ENCODE measurements at places on chromosomes 3 and 15.

DNA sequence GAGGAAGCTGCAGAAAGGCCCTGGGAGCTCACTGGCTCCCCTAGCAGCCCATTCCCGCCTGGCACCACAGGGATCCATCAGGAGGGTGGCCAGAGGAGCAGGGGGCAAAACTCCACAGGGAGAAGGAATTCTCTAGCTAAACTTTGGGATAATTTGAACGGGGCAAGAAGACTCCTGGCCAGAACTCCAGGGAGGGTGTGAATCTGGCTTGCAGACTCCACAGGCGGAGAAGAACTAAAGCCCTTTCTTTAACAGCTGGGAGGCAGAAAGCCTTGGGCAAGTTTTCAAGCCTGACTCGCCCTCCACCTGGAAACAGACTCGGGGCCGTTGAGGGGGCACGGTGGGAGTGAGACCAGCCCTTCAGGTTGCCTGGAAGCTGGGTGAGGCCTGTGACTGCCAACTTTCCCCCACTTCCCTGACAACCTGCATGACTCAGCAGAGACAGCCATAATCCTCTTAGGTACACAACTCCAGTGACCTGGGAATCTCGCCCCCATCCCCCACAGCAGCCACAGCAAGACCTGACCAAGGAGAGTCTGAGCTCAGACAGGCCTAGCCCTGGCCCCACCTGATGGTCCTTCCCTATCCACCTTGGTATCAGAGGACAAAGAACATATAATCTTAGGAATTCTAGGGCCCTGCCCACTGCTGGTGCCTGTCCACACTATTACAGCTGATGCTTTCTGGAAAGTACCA, 28.6 kb downstream of the SLC27A2 start:
- DNase-seq = no peak

DNA sequence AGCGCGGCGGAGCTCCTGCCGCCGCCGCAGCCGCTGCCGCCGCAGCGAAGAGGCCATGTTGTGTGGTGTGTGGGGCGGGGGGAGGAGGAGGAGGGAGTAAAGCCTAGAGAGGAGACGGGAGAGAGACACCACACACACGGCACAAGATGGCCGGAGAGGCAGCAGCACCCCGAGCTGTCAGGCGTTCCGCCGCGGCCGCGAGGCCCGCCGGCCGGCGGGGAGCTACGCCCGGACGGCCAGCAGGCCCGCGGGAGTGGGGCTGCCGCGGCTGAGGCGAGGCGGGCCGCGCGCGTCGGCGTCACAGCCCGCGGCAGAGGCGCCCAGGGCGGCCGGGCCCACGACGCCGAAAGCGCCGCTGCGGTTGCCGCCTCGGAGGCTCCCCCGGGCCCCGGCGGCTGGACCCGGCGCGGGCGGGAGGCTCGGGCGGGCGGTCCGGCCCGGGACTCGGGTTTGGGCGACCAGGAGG, 17.4 kb upstream of the CHD2 start:
- no peak for DNase-seq

DNA sequence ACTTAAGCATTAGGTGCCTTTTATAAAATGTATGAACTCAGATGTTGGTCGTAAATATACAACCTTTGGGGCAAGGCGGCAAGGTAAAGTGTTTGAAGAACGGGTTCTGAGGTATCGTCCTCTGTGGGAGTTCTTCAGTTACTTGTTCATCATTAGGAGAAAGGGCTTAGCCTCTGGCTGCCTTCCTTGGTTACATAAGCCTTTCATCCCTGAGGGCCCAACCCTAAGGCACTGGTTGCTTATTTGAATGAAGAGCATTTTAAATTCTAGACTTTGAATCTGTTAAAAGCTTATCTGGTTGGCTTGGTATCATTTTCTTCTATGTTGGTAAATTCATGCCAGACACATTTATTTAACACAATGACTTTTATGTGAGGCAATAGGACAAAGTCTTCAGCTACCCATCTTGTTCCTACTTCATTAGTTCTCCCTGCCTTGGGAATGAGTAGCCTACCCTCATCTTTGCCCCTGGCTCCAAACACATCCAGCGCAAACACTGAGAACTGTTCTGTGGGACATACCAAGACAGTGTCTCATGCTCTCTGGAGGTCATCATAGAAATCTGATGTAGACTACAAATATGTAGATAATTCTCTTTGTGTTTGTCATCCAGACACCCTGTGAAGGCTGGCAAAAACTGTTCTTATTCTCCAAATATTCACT, 12.4 kb upstream of the CCDC80 start:
- DNase-seq = no peak

- no peak for DNase-seq
These were observed 51.9 kb downstream of the ZBTB20 start for GRCh38 chr3:115095236-115095635.
